Lower leg skin (tissue), 4 donors: ENCODE measurements at places on chromosomes 3 and 15.

DNA sequence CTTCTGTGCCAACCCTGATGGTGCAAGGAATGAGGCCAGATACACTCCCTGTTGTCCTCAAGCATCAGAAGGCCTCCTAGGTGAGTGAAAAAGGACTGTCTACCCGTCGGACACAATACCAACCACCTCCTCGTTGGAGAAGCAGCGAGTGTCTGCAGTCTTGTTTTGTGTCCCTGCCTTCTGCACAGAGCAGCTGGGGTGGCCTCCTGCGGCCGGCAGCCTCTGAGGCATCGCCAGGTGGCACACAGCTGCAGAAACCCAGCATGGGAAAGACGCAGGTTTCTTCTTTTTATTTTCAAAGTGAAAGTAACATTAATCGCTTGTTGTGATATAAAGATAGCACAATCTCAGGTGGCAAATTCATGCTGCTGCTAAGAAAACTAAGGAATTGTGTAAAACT is 509.9 kb downstream of the OCA2 start:
- DNase-seq, result no peak

- DNase-seq, result no peak
These were observed 60.9 kb downstream of the MORC1 start for GRCh38 chr3:109057056-109057455.

DNA sequence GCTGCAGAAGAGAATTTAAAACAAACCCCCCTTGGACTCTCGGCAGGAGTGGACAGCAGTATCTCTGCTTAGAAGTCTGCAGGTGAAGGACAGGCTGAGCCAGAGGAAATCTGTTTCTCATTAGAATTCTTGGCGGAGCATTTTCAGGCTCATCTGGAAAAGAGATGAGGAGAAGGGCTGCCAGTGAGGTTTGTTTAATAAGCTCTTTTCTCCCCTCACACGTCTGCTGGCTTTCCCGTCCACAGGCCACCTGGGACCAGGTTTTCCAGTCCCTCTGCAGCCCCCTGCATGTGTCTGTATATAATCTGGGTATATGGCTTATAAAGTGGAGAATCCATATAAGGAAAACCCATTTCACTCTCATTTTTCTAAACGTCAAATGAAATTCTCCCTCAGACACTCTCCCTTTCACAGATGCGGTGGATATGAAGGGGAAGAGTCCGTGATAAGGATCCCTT is 155.4 kb upstream of the TPM1 start:
- no peak for DNase-seq

DNA sequence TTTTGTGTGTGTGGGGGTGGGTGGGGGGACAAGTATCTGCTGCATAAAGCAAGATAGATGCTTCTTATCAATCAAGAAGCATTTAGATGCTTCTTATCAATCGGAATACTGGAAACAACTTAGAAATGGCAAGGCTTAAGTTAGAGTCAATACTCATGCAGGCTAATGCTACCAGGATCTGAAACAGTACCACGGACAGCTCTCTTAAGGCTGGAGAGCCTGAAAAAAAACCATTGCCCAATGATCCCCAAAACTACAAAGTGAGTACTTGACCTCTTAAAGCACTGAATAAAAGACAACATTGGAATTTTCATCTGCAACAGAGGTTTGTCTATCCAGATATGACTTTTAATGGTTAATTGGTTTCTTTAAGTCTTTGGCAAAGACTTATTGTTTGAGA is 262.3 kb downstream of the GAP43 start:
- DNase-seq, result no peak

DNA sequence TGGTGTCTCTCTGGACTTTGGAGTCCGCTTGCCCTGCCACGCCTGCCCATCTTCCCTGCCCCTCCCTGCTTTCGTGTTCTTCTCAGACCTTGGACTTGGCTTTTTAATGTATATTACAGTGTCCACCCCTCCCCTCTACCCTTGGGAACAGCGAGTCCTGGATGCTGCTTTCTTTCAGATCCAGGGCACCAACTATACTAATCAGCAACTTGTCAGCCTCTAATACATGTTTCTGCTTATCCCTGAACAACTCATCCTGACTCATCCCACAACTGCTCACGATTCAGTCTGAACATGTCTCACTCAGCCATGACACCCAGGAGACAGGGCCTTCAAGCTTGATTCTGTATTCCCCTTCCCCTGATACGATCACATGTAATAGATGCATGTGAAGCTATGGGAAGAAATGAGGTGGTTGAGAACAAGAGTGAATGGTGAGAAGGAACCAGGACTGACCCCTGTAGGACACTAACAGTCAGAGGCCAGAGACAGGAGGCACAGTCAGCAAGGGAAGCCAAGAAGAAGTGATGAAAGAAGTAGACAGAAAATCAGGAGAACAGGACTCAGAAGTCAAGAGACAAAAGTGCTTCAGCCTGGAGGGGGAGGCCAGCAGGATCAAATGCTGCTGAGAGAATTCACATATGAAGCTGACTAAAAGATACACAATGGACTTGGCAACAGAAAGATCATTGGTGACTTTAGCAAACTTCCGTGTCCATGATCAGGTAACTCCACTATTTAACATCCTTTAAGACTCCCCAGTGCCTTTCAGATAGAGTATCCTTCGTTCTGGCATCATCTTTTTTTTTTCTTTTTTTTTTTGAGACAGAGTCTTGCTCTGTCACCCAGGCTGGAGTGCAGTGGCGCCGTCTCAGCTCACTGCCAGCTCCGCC is 35.4 kb downstream of the BCL2L10 start:
- DNase-seq, result no peak

DNA sequence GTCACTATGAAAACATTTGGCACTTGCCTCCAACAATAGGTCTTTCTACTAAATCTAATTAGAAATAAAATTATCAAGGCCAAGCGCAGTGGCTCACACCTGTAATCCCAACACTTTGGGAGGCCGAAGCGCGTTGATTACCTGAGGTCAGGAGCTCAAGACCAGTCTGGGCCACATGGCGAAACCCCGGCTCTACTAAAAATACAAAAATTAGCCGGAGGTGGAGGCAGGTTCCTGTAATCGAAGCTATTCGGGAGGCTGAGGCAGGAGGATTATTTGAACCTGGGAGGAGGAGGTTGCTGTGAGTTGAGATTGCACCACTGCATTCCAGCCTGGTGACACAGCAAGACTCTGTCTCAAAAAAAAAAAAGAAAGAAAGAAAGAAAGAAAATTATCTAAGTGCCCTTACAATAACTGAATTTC is 1.6 kb upstream of the PLD1 start:
- no peak for DNase-seq

DNA sequence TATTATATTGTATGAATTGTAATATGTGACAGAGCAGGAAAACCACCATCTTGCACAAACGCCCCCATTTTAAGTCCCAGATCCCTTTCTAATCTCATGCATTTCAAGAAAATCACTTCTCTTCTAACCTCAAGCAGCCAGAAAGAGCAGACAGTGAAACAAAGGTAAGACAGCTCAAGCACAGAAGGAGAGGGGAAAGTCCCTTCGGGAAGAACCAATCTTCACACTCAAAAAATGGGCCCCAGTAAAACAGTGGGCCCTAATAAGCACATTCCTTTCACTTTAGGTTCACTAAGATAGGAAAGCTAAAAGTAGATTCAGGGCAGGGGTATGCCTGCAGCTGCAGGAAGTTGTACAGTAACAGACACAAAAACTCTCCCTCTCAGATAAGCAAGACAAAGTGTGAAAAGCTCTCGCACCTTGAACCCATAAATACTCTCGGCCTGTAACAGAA is 1268.7 kb downstream of the SI start:
- DNase-seq, result no peak

- DNase-seq, result no peak
These were observed 389.5 kb downstream of the CACNA2D3 start for GRCh38 chr3:54511766-54512365.

DNA sequence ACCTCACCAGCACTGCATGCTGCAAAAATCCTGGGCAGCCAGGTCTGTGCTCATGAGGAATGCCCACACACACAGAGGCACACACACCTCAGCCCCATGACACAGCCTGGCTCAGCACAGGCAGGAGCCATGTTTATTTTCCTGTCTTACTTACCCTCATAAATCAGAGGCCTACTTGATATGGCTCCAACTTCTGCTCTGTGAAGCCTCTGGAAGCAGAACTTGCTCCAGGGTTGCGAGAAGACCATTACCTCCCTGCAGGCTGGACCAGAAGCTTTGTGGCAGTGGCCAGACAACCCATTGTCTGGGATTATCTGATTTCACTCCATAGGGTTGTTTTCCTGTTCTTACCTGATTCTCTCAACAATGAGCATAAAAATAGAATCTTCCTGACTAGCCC is 43.8 kb upstream of the CMTM8 start:
- DNase-seq, result no peak

GRCh38 chr3:112858410-112859069 is 11.9 kb upstream of the CD200R1L start:
- no peak for DNase-seq

DNA sequence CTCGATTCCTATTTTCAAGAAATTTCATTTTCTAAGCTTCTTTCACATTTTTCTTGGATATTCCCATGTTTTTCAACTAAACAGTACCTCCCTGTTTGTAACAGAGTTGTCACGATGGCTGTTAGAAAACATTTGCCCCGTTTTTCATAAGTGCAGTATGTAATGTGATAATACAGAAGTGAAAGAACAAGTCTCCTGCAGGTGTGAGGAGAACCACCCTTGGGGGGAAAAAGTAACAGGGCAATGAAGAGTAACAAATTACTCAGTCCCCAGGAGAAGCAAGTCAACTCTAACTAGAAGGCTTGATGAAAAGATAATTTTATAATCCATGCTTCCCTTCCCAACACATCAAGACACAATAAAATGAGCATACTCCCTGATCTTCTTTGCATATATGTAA is 493.3 kb downstream of the FOXP1 start:
- no peak for DNase-seq

GRCh38 chr3:67418426-67419217 is 235.8 kb downstream of the SUCLG2 start:
- DNase-seq, result no peak

DNA sequence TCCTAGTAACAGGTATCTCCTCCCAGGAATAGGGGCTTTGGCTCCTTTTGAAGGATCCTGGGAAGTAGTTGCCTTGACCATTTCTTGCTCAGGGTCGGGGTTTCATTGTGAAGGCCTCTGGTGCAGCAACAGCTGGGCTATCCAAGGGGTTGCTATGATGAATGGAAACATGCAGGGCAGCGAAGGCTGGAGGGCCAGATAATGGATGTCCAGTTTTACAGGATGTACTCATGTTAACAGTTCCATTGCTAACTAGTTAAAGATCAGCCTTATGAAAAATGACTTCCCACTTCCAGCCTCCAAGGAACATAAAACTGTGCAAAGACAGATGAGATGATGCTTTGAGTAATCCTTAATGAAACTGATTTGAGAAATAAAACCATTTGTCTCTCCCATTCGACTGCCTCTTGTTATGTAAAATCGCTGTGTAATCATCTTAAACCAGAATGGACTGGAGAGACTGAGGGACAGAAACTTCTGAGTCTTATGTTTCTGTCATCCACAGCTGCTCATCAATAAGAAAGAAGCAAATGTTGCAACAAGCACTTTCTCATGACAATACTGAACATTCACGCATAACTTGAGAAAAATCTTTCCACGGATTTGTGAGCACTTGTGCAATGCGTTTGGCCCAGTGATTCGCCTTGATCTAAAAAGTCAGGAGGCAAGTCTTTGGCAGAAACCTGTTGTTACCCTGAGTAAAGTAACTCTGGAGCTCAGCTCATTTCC is 473.5 kb upstream of the RGMA start:
- DNase-seq, result no peak
